ENCODE measurements at places on chromosomes 6 and 20.

DNA sequence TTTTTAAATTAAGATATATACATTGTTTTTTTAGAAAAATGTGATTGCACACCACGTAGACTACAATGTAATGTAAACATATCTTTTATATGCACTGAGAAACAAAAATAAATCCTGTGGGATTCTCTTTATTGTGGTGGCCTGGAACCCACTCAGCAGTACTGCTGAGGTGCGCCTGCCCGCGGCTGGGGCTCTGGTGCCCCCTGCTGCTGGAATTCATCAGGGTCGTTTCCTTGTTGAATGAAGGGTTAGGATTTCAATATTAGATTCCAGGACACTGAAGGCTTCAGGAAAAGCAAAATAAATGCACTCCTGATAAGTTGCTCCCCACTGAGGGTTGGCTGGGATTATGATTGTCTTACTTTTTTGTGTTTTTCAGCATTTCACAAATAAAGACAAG lies 175.8 kb upstream of the GGTLC1 start:
- no peak for DNase-seq

DNA sequence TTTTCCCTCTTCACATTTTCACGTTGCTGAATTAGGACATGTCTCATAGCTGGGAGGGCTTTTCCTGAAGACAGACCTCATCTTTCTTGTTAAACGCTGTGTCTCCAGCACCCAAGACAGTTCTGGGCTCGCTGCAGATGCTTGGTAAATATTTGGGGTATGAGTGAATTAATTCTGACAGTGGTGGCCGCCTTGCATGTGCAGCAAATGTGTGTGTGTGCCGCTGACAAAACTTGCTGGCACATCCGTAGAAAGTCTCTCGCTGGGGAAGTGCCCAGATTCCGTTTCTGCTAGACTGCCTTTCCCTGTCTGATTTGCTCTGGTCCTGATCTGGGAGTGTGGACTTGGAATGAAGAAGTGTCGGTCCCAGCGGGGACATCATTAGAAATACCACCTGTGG lies 48.2 kb upstream of the ZNFX1 start:
- DNase-seq: no peak

DNA sequence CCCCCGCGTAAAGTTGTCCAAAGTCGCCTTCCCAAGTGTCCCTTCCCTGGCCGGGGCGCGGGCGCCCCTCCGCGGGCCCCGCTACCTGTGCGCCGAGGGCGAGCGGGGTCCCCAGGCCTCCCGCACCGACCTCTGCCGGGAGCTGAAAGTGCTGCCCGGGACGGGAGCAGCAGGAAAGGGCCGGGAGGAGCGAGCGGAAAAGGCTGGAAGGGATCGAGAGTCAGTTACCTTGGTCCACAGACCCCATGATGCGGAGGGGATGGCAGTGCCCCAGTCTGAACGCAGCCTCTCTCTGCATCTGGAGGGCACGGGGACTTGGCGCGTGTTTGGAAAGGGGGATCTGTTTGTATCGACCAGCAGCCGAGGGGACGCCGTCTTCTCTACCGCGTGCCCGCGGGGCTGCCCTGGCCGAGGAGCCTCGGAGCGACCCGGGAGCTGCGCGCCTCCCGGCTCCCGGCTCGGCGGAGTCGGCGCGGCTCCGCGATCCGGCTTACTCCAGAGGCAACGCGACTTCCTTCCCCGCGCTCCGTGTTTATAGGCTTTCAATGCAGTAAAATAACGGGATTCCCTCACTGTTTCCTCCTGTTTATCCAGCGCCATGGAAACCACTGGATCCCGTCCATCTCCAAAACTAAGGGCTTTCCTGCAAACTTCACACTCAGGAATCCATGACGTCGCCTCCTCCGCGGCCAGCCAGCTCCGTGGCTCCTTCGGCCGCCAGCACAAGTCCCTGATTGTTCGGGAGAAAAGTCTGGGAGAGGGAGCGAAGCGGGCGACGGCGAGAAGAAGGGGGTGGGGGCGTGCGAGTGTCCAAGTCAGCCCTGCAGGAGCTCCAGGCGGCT lies 20.0 kb upstream of the NFATC2 start:
- peak; percentile 71 for DNase-seq

DNA sequence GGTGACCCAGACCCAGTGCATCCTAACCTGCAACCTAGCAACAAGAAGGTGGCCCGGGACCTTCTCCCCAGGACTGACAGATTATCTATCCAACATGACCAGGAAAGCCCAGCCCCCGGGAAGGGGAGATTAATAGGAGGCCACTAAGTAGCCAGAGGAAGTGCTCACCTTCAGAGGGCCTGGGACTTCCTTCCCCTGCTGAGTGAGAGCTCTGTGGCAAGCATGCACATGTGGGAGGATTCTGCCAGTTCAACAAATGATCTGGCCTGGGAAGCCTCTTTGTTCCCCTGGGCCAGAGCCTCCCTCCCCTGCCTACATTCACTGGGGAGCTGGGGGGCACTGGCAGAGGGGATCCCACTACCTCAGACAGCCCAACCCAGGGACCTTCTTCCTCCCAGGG lies 39.6 kb downstream of the SHLD1 start:
- no peak for DNase-seq

DNA sequence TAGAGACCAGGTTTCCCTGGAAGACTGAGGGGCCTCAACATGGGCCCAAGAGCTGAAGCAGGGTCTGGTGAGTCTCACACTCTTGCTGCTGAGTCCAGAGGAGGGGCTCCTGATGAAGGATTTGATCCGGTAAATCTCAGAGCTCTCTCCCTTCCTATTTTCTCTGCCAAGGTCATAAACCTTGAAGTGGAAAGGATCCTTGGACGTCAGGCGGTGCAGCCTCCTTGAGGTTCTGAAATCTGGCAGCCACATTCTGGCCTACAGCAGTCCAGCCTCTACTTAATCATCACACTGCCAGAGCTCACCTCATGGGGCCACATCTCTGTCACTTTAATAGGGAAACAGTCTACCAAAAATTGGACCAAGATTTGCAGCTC lies 24.0 kb downstream of the ACSS1 start:
- DNase-seq: no peak

DNA sequence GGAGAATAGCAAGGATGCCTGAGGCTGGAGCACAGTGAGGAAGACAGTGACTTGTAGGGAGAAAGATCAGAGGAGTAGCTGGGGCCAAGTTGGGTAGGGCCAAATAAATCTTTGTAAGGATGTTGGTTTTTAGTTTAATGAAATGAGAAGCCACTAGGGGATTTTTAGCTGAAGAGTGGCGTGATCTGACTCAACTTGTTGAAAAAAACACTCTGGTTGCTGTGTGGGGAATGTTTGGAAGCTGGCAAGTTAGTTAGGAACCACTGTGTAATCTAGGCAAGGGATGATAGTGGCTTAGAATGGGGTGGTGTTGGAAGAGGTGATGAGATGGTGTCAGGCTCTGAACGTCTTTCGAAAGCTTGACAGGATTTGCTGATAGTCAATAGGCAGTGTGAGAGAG lies 176.1 kb upstream of the HDDC2 start:
- DNase-seq: no peak

GRCh38 chr20:35619196-35620095 lies 3.8 kb downstream of the SPAG4 start:
- DNase-seq: peak; percentile 44

- no peak for DNase-seq
These were observed 30.9 kb upstream of the RIMS1 start for GRCh38 chr6:71855406-71855805.

DNA sequence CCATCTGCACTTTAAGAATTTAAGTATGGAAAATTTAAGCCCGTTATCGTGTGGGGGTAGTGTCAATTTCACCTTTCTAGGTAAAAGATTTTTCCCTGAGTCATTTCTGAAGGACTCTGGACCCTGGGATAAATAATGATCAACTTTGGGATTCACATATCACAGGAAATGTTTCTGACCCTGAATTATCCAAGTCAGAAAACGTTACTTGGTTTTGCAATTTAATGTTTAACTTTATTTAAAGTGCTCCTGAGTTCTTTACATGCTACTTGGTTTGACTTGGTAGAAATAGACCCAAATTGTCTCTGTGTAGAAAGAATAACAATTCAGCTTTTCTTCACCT lies 1.5 kb upstream of the SLC17A3 start:
- DNase-seq: no peak

- DNase-seq: no peak
These were observed 141.3 kb upstream of the CARMIL1 start for GRCh38 chr6:25137916-25138232.

DNA sequence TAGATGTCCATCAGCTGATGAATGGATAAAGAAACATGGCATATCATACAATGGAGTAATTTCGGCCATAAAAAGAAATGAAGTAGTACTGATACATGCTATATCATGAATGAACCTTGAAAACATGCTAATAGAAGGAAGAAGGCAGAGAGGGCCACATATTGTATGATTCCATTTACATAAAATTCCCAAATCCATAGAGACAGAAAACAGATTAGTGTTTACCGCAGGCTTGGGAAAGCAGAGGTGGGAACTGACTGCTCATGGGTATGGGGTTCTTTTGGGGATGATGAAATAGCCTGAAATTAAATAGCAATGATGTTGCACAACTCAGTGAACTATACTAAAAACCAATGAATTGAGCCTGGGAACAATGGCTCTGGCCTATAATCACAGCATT lies 58.3 kb downstream of the SERAC1 start:
- DNase-seq: no peak

DNA sequence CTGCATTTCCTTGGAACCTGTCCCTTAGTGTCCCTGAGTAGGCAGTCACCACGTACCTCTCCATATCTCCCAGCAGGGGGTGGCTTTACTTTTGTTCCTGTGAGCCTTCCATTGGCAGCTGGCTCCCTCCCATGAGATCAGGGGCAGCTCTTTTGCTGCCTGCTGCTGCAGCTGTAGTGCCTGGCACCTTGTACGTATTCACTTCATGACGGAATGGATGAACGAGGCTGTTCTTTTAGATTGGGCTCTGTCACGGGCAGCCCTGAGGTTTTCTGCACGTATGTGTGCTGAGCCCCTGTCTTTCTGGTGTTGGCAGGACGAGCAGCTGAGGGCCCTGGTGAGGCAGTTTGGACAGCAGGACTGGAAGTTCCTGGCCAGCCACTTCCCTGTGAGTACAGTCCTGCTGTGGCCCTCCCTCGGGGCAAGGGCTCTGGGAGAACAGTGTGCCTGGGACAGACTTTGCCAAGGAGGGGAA lies 14.6 kb downstream of the MYBL2 start:
- DNase-seq: no peak

GRCh38 chr20:49668181-49668877 lies 45.3 kb downstream of the B4GALT5 start:
- no peak for DNase-seq

DNA sequence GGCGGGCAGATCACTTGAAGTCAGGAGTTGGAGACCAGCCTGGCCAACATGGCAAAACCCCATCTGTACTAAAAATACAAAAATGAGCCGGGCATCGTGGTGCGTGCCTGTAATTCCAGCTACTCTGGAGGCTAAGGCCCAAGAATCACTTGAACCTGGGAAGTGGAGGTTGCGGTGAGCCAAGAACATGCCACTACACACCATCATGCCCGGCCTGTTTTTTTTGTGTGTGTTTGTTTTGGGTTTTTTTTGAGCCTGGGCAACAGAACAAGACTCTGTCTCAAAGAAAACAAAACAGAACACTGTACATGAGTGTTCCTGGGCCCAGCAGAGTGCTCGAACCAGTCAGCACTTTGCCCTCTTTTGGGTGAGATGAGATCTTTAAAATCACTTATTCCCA lies 159.1 kb downstream of the MTHFD1L start:
- DNase-seq: no peak

DNA sequence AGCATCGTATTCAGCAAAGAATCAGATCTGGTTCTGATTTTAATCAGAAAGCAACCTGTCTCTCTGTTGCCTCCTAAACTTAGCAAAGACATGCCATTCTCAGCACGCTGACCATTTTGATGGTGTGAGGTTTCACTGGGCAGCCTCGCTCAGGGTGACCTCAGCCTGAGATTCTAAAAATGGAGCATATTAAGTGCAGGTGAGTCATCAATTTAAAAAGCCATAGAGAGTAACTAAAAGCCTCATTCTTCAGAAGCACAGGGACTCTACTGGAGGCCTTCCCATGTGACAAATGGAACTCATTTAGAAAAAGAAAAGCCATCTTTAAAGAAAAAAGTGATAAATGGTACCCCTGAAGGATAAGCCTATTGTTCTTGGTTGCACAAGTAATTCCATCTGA lies 91.3 kb downstream of the FILIP1 start:
- DNase-seq: no peak

DNA sequence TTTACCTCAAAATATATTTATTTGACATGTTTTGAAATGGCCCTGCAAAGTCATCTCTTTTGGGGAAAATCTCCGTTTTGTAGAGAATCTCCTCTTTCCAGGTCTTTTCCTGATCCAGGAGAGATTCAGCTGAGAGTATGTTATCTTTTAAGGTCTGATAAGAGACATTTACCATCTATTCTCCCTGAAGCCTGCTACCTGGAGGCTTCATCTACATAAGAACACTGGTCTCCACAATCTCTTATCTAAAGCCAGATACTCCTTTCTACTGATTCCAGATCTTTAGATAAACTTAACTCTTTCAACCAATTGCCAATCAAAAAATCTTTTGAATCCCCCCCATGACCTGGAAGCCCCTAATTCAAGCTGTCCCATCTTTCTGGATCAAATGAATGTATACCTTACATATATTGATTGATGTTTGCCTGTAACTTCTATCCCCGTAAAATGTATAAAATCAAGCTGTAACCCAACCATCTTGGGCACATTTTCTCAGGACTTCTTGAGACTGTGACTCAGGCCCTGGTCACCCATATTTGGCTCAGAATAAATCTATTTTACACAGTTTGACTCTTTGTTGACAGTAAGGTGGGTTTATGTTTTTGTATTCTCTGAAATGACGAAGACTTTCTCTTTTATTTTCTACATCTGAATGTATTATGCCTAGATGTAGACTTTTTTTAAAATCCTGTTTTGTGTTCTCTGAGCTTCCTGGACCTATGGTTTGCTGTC lies 95.5 kb downstream of the ECT2L start:
- DNase-seq: no peak

DNA sequence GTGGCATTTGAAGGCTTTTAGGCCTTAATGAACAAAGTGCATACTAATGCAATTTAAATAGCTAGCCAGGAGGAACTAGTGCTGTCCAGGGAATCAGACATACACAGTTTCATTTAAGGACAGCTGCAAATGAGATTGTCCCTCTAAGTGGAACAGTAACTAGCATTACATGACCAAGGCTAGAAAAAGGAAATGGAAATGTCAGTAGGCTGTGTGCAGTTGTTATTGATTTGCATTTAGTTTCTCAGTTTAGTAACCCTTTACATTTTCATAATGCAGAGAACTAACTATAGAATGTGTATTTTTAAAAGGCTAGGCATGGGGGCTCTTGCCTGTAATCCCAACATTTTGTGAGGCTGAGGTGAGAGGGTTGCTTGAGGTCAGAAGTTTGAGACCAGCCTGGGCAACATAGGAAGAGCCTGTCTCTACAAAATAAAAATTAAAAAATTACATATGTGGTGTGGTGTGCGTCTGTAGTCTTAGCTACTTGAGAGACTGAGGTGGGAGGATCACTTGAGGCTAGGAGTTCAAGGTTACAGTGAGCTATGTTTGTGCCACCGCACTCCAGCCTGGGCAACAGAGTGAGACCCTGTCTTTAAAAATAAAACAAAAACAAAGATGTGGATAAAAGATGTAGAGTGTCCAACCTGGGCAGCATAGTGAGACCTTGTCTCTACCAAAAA lies 468.0 kb downstream of the UTRN start:
- DNase-seq: no peak

- DNase-seq: no peak
These were observed 142.1 kb downstream of the SMOC2 start for GRCh38 chr6:168583126-168583525.

GRCh38 chr20:10427060-10427692 lies 6.8 kb downstream of the MKKS start:
- DNase-seq: peak; percentile 10

GRCh38 chr20:39136798-39137197 lies 174.7 kb downstream of the DHX35 start:
- no peak for DNase-seq

GRCh38 chr6:29827579-29828470 lies at the start of gene HLA-G:
HLA-G (plus strand) TSS chr6:29827825; CDS start chr6:29827845, 20 bp downstream.
- no peak for DNase-seq
